Neural cell (in vitro differentiated cells): ENCODE measurements at places on chromosomes 2 and 18. TPM values are rescaled to one million over a fixed set of nuclear protein-coding genes. Genes with fewer than 3 reads are reported as not detected.

Gene SGPP2
- polyA plus RNA-seq = 0.30 and 0.38 TPM in 2 replicates

Gene TMEM198
- polyA plus RNA-seq = 39.3 and 44.0 TPM in 2 replicates

Gene NT5DC4
- polyA plus RNA-seq = not detected in 2 replicates

Gene DBI
- polyA plus RNA-seq = 70.0 and 110 TPM in 2 replicates

Gene LYPD1
- polyA plus RNA-seq = 78.2 and 104 TPM in 2 replicates

Gene CAMKMT
- 4.0 and 5.1 TPM in 2 replicates for polyA plus RNA-seq

Gene ARHGAP28
- 9.8 and 10.3 TPM in 2 replicates for polyA plus RNA-seq

Gene ZNF512
- polyA plus RNA-seq = 30.8 and 36.4 TPM in 2 replicates

Gene RUFY4
- not detected in 2 replicates for polyA plus RNA-seq

Gene POTEI
- polyA plus RNA-seq = 0.25 and 0.48 TPM in 2 replicates

Gene POTEF
- 1.0 and 2.3 TPM in 2 replicates for polyA plus RNA-seq

Gene ALK
- 7.1 and 10.1 TPM in 2 replicates for polyA plus RNA-seq

Gene CCL20
- polyA plus RNA-seq = not detected in 2 replicates

Gene SERPINE2
- 38.5 and 40.1 TPM in 2 replicates for polyA plus RNA-seq

Gene ST3GAL5
- 55.6 and 58.1 TPM in 2 replicates for polyA plus RNA-seq

Gene GAREM1
- 1.3 and 3.5 TPM in 2 replicates for polyA plus RNA-seq

Gene CTIF
- 50.2 and 97.9 TPM in 2 replicates for polyA plus RNA-seq

Gene MAL
- not detected in 2 replicates for polyA plus RNA-seq

Gene EVA1A
- polyA plus RNA-seq = not detected in 2 replicates

Gene LRP2
- polyA plus RNA-seq = 1.8 and 4.1 TPM in 2 replicates

Gene MSH6
- polyA plus RNA-seq = 48.5 and 60.3 TPM in 2 replicates

Gene ZNF804A
- 2.7 and 2.9 TPM in 2 replicates for polyA plus RNA-seq
